ENCODE measurements at places on chromosomes 3 and 15. TPM values are rescaled to one million over a fixed set of nuclear protein-coding genes. Genes with fewer than 3 reads are reported as not detected.

IL5RA gene
- not detected for total RNA-seq

- peaks cover 12% of the 10 kb centered on the region for H3K27me3 ChIP-seq
- no peaks in the 10 kb centered on the region for H3K4me1 ChIP-seq
- no peak overlapping the region for H3K27ac ChIP-seq
- DNase-seq = peak; percentile 14
- H3K36me3 ChIP-seq = no peaks in the 10 kb centered on the region
These were observed 3.9 kb downstream of the GP5 start for GRCh38 chr3:194395212-194395611.

- peaks cover 16% of the 10 kb centered on the region for H3K4me1 ChIP-seq
- H3K36me3 ChIP-seq = no peaks in the 10 kb centered on the region
- peaks cover 11% of the 10 kb centered on the region for H3K27me3 ChIP-seq
- DNase-seq = no peak
These were observed 29.2 kb upstream of the ARRDC4 start for GRCh38 chr15:97931314-97931713.

DNA sequence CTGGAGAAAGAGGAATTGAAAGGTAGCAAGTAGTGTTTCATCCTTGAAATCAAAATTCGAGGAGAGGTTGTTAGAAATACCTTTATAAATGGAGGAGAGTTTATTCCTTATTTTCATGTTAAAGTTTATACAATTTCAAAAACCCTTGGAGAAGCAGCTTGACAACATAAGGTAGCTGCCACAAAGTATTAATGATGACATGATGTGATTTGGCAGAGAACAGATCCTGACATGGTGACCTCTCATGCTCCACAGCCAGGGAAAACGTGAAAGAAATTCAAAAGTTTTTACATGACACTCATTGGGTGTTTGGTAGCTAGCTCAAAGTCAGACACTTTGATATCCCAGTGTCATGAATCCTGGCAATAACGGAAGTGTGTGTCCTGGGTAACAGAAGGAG lies 320.8 kb downstream of the GBE1 start:
- H3K4me3 ChIP-seq = no peak overlapping the region
- peaks cover 27% of the 10 kb centered on the region for H3K4me1 ChIP-seq
- no peaks in the 10 kb centered on the region for H3K36me3 ChIP-seq
- no peak for DNase-seq
